ENCODE measurements at places on chromosomes 1 and 21.

DNA sequence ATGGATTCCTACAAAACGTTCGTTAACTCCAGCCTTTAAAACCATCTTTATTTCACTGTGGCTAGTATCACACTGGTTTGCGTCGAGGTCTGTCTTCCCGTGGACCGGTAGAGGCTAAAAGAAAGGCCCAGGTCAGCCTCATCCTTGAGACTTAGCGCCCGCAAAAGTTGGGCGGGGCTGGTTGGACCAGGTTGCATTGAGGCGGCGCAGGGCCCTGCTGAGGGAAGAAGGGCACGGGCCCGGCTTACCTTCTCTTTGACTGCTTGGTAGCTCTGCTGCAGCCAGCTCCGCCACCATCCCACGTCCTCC, 455 bp downstream of the BSDC1 start:
- H3K27me3 ChIP-seq = no peaks in the 10 kb centered on the region
- peaks cover 2% of the 10 kb centered on the region for H3K4me1 ChIP-seq
- peaks cover 35% of the 10 kb centered on the region for H3K36me3 ChIP-seq
- peak; percentile 14 for ATAC-seq
- H3K4me3 ChIP-seq = peak overlapping the region; percentile 77
- peak overlapping the region; percentile 91 for H3K27ac ChIP-seq

GRCh38 chr1:201764166-201764565, 64.8 kb upstream of the IPO9 start:
- H3K27ac ChIP-seq = no peak overlapping the region
- H3K4me3 ChIP-seq = no peak overlapping the region
- ATAC-seq = no peak
- H3K36me3 ChIP-seq = no peaks in the 10 kb centered on the region
- no peaks in the 10 kb centered on the region for H3K4me1 ChIP-seq

DNA sequence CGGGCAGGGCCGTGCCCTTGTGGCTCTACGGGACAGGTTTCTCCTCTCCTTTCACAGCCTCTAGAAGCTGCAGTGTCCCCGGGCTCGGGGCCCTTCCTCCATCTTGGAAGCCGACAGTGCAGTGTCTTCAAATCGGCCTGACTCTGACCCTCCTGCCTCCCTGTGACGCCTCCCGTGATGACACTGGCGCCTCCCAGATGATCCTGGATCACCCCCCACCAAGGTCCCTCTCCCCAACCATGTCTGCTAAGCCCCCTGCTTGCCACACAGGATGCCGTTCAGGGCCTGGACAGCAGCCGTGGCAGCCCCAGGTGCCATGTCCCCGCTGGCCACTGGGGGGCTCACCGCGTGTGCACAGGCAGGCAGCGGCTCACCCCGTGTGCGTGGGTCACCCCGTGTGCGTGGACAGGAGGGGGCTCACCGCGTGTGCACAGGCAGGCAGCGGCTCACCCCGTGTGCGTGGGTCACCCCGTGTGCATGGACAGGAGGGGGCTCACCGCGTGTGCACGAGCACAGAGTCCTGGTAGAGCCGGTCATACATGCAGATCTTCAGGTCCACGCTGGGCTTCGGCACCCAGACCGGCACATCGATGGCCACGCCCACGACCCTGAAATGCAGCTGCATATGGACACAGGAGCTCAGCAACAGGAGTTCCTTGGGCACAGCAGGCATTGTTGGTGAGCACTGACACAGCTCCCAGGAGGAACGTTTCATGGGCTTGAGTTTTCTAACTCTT, 24.9 kb upstream of the TMEM52 start:
- H3K27ac ChIP-seq = no peak overlapping the region
- peaks cover 76% of the 10 kb centered on the region for H3K27me3 ChIP-seq
- peak; percentile 76 for ATAC-seq
- H3K36me3 ChIP-seq = no peaks in the 10 kb centered on the region
- H3K4me3 ChIP-seq = peak overlapping the region; percentile 18

- H3K36me3 ChIP-seq = no peaks in the 10 kb centered on the region
- no peaks in the 10 kb centered on the region for H3K27me3 ChIP-seq
- no peak for ATAC-seq
- H3K27ac ChIP-seq = no peak overlapping the region
- no peak overlapping the region for H3K4me3 ChIP-seq
Observed at GRCh38 chr1:68788762-68789161, 291.9 kb upstream of the DEPDC1 start.

- no peak overlapping the region for H3K4me3 ChIP-seq
- ATAC-seq = no peak
- no peaks in the 10 kb centered on the region for H3K4me1 ChIP-seq
Observed at GRCh38 chr1:64318428-64318827, 115.0 kb downstream of the UBE2U start.

GRCh38 chr21:41143596-41144325, 24.2 kb upstream of the BACE2 start:
- H3K4me1 ChIP-seq = peaks cover 17% of the 10 kb centered on the region
- no peak overlapping the region for H3K27ac ChIP-seq
- no peak overlapping the region for H3K4me3 ChIP-seq
- no peaks in the 10 kb centered on the region for H3K36me3 ChIP-seq
- H3K27me3 ChIP-seq = peaks cover 19% of the 10 kb centered on the region

DNA sequence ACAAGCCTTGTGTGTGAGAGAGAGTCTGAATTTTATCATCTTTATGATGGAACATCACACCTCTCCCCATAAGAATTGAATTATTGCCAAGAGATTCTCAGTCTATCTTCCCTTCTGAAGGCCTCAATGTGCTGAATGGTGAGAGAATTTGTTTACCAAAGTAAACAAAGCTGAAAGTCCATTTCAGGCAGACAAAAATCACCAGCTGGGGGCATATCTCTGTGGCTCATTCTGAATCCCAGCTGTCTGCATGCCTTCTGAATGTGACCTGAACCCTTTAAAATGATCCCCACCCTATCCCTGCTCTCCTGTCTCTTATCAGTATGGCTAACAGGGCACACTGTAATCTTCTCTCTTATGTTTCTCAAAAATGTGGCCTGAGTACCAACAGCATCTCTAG, 99.1 kb upstream of the CAMK1G start:
- no peak for ATAC-seq
- H3K36me3 ChIP-seq = no peaks in the 10 kb centered on the region
- no peaks in the 10 kb centered on the region for H3K4me1 ChIP-seq
- H3K4me3 ChIP-seq = no peak overlapping the region
- no peak overlapping the region for H3K27ac ChIP-seq
- no peaks in the 10 kb centered on the region for H3K27me3 ChIP-seq

DNA sequence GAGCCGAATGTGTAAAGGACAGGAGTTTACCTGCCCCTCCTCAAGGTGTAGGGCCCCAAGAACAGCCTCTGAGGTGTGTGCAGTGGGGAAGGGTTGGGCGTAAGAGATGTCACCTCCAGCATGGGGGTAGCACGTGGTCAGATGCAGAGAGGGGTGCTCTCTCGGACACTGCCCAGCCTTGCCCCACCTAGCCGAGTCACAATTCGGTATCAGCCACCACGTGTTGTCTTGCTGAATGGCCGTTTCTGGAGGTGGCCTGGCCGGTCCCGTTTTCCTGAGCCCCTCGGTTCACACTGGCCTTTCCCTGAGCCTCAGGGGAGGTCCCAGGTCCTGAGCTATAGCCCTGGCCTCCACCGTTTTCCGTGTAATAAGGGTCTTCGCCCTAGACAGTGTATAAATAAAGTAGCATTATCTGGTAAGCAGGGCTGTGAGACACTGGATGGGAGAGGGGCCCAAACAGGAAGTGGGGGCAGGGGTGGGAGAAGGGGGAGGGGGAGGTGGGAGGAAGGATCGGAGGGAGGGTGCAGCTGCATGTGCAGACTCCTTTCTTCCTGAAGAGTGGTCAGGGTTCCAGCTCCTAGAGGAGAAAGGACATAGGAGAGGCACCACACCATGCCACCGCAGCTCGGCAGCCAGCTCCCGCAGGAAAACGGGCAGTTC, 23.3 kb downstream of the CD34 start:
- H3K36me3 ChIP-seq = no peaks in the 10 kb centered on the region
- H3K27me3 ChIP-seq = no peaks in the 10 kb centered on the region
- peak overlapping the region; percentile 83 for H3K27ac ChIP-seq
- ATAC-seq = no peak
- no peak overlapping the region for H3K4me3 ChIP-seq

- ATAC-seq = no peak
- H3K4me1 ChIP-seq = no peaks in the 10 kb centered on the region
- no peak overlapping the region for H3K27ac ChIP-seq
- H3K27me3 ChIP-seq = no peaks in the 10 kb centered on the region
Observed at GRCh38 chr1:174837386-174837785, 162.4 kb upstream of the CACYBP start.

- H3K4me1 ChIP-seq = no peaks in the 10 kb centered on the region
- no peaks in the 10 kb centered on the region for H3K27me3 ChIP-seq
- H3K36me3 ChIP-seq = no peaks in the 10 kb centered on the region
- ATAC-seq = no peak
- no peak overlapping the region for H3K4me3 ChIP-seq
Observed at GRCh38 chr1:244200596-244200995, 149.5 kb downstream of the ZBTB18 start.

GRCh38 chr1:3545363-3546047, 65.8 kb downstream of the MEGF6 start:
- H3K4me3 ChIP-seq = no peak overlapping the region
- no peaks in the 10 kb centered on the region for H3K4me1 ChIP-seq
- no peaks in the 10 kb centered on the region for H3K36me3 ChIP-seq
- ATAC-seq = no peak
- no peak overlapping the region for H3K27ac ChIP-seq

DNA sequence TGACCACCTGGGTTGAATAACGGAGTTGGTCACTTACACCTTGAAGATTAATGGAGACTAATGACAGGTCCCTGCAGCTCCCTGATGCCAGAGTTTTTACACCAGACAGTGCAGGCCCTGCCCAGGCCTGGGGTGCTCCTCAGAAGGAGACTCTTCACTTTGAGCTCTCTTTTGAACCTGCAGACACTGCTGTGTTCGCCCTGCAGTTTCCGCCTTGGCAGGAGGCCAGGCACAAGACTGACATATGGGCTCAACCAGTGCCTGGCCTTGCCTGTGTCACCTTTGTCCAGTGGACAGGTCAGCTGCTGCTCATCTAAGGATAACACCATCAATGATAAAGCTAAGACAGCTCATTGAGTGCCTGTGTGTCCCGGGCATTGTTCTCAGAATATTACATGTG, 5.2 kb downstream of the STRIP1 start:
- no peak overlapping the region for H3K27ac ChIP-seq
- no peaks in the 10 kb centered on the region for H3K27me3 ChIP-seq
- no peak overlapping the region for H3K4me3 ChIP-seq
- ATAC-seq = no peak
- H3K4me1 ChIP-seq = no peaks in the 10 kb centered on the region

GRCh38 chr1:94121411-94121821, 468 bp upstream of the ABCA4 start:
- no peaks in the 10 kb centered on the region for H3K27me3 ChIP-seq
- no peak overlapping the region for H3K27ac ChIP-seq
- no peak for ATAC-seq
- no peaks in the 10 kb centered on the region for H3K4me1 ChIP-seq
- H3K4me3 ChIP-seq = no peak overlapping the region

DNA sequence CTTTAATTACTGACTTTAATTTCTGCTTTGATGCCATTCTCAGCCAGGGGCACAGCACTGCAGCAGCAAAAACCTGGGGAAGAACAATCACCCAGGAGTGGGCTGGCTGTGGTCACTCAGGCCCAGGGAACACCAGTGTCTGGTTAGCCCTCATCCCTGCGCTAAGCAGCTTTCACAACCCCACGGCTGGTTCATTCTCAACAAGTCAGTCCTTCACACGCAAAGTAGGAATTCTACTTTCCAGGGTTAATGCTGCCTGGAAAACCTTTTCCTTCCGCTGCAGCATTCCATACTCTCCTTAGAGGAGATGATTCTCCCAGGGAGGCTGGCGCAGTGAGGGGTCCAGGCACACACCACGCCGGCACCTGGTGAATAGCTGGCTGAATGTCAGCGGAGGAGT, 24.3 kb upstream of the KCNE1 start:
- H3K27me3 ChIP-seq = no peaks in the 10 kb centered on the region
- H3K4me1 ChIP-seq = no peaks in the 10 kb centered on the region
- no peak for ATAC-seq
- H3K36me3 ChIP-seq = no peaks in the 10 kb centered on the region
- no peak overlapping the region for H3K4me3 ChIP-seq

- no peak overlapping the region for H3K27ac ChIP-seq
- peaks cover 9% of the 10 kb centered on the region for H3K27me3 ChIP-seq
- no peaks in the 10 kb centered on the region for H3K4me1 ChIP-seq
- ATAC-seq = no peak
- H3K36me3 ChIP-seq = no peaks in the 10 kb centered on the region
Observed at GRCh38 chr1:209048941-209049669, 534.4 kb upstream of the CAMK1G start.

GRCh38 chr1:168893359-168893801, 164.4 kb upstream of the DPT start:
- H3K27me3 ChIP-seq = no peaks in the 10 kb centered on the region
- H3K36me3 ChIP-seq = no peaks in the 10 kb centered on the region
- ATAC-seq = peak; percentile 92
- peak overlapping the region; percentile 65 for H3K27ac ChIP-seq
- H3K4me3 ChIP-seq = no peak overlapping the region

DNA sequence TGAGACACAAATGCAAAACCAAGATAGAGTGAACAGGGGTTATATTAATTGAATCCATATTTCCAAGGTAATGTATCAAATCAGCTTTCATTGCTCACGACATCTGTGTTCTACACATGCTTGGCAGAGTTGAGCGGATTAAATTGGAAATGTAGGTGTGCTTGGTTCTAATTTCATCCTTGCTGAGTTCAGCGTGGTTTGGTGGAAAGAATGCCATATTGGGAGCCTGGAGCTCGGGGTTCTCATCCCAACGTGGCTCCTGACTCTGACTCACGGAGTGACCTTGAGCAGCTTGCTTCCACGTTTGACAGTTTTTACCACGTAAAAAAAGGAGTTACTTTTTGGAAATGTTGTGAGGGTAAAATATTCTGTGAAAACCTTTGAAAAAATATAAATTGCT, 92.0 kb downstream of the MTR start:
- H3K27me3 ChIP-seq = no peaks in the 10 kb centered on the region
- H3K4me1 ChIP-seq = peaks cover 48% of the 10 kb centered on the region
- peaks cover 68% of the 10 kb centered on the region for H3K36me3 ChIP-seq
- H3K27ac ChIP-seq = no peak overlapping the region
- no peak overlapping the region for H3K4me3 ChIP-seq
- ATAC-seq = no peak

DNA sequence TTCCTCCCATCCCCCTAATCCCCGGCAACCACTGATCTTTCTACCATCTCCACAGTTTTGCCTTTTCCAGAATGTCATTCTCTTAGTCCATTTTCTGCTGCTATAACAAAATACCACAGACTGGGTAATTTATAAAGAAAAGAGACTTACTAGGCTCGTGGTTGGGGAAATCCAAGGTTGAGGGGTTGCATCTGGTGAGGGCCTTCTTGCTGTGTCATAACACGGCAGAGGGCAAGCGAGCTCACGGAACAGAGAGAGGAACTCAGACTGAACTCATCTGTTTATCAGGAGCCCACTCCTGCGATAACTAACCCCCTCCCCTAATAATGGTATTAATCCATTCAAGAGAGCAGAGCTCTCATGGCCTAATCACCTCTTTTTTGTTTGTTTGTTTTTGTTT, 52.0 kb downstream of the RUNX3 start:
- H3K27me3 ChIP-seq = peaks cover 39% of the 10 kb centered on the region
- no peak overlapping the region for H3K4me3 ChIP-seq
- no peak overlapping the region for H3K27ac ChIP-seq
- H3K4me1 ChIP-seq = no peaks in the 10 kb centered on the region
- no peaks in the 10 kb centered on the region for H3K36me3 ChIP-seq

- no peak overlapping the region for H3K27ac ChIP-seq
- H3K27me3 ChIP-seq = no peaks in the 10 kb centered on the region
- ATAC-seq = no peak
- H3K4me3 ChIP-seq = no peak overlapping the region
- no peaks in the 10 kb centered on the region for H3K4me1 ChIP-seq
- H3K36me3 ChIP-seq = no peaks in the 10 kb centered on the region
Observed at GRCh38 chr1:220565670-220566069, 37.7 kb downstream of the MARK1 start.

All from gastroesophageal sphincter (tissue), 4 donors.